ENCODE measurements at places on chromosomes 13 and 19.

- DNase-seq = peak; percentile 94
Observed at GRCh38 chr19:13839130-13839937, 37.6 kb upstream of the NANOS3 start.

DNA sequence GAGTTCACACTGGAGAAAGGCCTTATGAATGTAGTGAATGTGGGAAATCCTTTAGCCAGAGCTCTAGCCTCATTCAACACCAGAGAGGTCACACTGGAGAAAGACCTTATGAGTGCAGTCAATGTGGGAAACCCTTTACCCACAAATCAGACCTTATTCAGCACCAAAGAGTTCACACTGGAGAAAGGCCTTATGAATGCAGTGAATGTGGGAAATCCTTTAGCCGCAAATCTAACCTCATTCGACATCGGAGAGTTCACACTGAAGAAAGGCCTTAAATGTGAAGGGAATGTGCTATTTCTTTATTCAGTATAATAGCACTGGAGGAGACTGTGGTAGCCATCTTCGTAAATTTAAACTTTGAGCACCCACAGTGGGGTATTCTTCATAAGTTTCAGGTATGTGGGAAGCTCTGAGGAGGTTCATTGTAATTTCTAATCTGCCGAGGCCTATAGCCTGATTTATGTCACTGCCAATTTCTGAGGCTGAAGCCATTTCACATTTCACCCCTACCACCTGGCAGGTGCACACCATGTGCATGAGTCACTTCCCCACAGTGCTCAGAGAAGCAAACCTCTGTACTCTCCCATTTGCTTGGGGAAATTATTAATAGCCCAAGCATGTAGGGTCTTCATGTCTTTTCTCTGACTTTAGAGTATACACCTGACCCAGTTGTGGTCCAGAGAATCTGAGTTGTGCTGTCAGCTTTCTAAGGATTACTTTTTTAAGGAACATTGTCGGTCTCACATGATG, 6.4 kb downstream of the ZNF551 start:
- no peak for DNase-seq

DNA sequence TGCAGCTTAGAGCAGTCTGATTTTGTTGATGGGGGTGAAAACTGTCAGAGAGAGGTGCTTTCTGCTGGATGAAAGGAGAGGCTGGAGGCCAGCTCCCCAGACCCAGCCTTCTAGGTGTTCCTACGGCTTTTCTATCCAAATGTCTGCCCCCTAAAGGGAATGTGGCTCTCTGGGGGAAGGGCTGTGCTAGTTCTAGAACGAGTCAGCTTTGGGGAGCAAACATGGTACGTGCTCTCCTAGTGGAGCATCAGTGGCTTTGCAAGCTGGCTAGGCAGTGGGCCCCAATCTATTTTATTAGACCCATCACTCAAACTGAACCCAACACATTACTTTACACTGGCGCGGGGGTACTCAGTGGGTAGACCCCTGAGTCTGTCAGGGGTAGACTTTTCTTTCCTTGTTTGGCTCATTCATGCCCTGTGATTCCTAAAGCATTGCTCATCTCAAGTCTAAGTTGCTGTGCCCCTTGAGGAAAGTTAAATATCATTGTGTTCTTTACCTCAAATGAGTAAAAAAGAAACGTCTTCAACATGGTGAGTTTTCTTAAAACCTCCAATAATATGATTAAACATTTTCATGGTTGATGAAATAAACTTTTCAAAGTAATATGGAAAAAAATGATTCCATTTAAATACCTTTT, 254.9 kb downstream of the DLEU7 start:
- DNase-seq = no peak

DNA sequence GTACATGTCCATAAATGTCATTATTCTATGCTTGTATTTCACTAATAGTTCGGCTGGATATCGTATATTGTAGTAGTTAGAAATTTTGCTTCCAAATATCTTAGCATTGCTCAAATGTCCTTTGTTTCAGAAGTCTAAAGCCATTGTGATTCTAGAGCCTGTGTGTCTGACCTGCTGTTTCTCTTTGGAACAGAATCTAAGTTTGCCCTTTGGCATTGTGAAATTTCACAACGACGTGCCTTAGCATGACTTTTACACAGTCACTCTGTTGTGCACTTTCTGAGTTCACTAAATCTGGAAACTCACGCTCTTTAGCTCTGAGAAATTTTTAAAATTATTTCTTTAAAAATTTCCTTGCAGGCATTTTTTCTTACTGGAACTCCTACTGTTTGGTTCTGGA, 152.2 kb downstream of the TBC1D4 start:
- peak; percentile 71 for DNase-seq

DNA sequence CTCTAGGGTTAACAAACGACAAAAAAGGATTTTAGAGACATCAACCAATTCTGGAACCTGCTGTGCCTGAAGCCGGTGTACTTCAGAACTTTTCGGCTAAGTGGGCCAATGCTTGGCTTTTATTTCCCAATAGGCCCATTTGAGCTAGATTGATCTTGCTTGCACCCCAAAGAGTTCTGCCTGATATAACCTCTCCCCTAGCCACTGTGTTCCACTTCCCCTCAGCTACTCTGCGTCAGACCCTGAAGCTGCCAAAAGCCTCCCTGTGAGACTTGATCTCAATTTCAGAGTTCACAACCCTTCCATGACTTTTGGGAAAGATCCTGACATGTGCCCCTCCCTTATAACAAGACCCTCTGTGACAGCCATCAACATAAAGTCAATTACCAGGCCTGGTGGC, 5.6 kb upstream of the SIGLEC14 start:
- no peak for DNase-seq

DNA sequence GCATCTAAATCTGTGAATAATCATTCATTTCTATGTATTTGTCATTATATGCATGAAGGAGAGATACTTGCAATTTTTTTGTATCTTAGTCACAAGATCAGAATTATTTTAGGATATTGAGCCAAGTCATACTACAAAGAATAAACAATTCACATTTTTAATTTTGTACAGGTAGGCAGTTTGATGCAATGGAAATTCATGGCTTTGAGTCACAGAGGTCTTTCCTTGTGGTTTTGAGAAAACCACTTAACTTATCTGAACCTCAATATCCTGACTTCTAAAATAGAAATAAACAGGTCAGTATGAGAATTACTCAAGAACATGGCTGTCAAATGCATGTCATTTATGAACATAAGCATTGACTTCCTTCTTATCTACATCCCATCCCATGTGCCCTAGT, 221.4 kb upstream of the SLC10A2 start:
- no peak for DNase-seq

- DNase-seq = no peak
Observed at GRCh38 chr13:112728375-112729126, 38.7 kb downstream of the ATP11A start.

DNA sequence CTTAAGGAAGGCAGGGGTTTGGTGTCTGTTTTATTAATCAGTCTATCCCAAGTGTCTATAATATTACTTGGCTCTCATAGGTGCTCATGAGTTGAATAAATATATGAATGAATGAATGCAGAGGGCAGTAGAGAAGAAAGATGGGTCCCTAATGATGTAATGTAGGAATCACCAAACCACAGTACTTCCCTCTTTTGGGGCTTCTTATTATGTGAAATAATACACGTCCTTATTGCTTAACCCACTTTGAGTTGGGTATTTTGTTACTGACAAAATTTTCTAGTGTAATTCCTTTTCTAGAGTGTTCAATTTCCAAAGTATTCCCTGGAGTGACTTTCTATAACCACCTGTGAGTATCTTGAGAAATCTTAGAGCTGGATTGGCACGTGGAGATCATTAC, 13.2 kb downstream of the KLK5 start:
- no peak for DNase-seq

- DNase-seq = peak; percentile 32
Observed at GRCh38 chr13:74870865-74871264, 611.1 kb downstream of the TBC1D4 start.

- no peak for DNase-seq
Observed at GRCh38 chr13:22665506-22665905, 515.3 kb upstream of the SGCG start.

DNA sequence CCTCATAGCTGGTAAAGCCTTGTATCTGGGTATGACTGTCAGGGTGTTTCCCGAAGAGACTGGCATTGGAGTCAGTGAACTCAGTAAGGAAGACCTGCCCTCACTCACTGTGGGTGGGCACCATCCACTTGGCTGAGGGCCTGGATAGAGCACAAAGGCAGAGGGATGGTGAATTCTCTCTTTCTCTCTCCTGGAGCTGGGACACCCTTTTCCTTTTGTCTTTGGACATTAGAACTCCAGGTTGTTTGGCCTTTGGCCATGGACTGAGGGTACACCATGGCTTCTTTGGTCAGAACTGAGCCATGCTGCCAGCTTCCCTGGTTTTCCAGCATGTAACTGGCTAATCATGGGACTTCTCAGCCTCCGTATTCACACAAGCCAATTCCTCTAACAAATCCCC, 4.6 kb upstream of the CEACAM1 start:
- no peak for DNase-seq

- DNase-seq = peak; percentile 2
Observed at GRCh38 chr13:27644302-27644701, 22.6 kb downstream of the POLR1D start.

DNA sequence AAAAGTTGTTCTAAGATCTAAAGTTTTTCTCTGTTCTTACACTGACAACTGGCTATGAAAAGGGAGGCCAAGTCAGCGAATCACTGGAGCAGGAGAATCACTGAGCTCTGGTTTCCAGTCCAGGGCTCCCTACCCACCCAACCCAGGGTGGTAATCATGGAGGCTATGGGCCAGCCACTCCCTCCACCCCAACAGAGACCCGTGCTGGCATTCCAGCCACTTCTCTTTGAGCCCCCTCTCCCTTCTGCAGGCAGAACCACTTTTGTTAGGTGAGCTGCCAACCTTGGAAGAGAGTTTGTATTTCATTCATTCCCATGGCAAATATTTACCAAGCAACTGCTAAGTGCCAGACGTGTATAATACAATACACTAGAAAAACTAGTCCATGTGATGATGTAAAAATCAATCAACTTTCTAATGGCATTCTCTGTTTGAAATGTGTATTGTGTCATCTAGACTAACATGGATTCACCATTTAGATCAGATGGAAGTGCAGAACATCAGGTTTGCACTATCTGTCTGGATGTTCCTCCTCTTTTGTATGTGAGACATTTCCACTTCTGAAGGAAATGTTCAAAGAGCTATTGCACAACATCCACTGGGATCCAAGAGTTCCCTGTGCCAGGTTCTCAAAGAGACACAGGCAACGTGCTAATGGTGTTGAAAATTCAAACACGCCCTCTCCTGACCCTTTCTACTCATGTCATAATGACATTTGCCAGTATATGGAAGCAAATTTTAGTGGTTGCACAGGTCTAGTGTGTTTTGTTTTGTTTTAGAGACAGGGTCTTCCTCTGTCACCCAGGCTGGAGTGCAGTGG, 5.3 kb downstream of the MLNR start:
- DNase-seq = peak; percentile 71

DNA sequence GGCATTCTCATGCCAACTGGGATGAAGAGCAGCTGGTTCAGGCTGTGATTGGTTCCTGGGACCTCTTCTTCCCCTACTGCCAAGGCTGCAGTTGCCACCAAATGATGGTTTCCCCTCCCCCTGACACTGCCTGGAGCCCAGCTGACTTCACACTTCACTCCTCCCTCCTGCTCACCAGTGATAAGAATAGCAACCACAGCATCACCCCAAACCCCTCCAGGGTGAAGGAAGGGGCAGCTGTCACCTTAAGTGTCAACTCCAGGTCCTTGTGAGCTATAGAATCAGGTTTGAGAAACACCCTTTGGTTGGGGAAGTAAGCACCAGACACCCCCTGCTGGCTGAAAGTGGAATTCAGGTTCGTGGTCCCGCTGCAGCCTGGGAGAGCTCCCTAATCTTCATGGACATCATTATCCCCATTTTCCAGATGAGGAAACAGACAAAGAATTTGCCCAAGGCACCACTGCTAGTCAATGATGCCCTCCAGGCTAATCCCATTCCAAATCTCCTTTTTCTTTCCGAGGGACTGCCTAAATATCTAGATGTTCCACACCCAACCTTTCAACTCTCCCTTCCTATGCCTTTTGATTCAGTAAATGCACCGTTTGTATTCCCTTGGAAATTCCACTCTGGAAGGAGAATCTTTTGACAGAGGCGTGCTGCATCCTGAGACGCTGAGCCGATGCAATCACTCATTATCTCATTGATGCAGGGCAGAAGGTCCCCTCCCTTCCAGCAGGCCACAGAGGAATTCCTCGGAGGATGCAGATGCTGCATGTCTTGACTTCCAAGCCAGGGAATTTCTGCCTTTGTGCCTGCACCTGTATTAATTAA, 50.6 kb upstream of the UQCRFS1 start:
- DNase-seq = no peak

GRCh38 chr19:6226444-6227155, 53.2 kb downstream of the MLLT1 start:
- DNase-seq = no peak

DNA sequence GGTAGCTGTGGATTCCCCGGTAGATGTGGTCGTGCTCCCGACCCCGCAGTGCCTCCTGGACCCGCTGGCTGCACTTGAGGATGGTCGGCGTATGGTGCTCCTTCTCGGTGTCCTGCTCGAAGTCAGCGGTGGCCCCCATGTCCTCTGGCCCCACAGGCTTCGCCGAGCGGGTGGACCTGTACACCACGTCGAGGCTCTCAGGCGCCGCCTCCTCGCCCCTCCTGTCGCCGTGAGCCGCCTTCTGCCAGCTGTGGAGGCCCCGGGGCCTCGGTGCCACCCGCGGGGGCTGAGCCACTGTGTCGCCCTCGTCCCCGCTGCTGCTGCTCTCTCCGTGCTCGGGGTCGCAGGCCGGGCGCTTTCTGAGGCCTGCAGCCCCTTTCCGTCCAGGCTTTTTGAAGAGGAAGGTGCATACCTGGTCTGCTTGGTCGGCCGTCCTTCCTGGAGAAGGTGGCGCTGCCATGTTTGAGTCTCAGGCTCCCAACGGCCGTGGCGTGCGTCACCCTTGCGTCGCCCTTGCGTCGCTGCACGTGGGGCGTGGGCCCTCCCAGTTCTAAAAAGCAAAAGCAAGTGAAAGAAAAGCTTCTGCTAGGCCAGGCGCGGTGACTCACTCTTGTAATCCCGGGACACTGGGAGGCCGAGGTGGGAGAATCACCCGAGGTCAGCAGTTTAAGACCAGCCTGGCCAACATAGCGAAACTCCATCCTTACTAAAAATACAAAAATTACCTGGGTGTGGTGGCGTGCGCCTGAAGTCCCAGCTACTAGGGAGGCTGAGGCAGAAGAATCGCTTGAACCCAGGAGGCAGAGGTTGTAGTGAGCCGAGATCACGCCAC, at the start of gene RNF113B:
Gene RNF113B (minus strand): TSS at position 493 of the 832 bp plus-strand sequence. CDS start 33 bp downstream, at position 460.
- DNase-seq = no peak

GRCh38 chr13:76711550-76712182, 174.5 kb downstream of the KCTD12 start:
- DNase-seq = peak; percentile 70

Measured in MCF 10A (cell line).